Kidney tubule cell (primary cell): ENCODE measurements at places on chromosomes 12 and 14.

DNA sequence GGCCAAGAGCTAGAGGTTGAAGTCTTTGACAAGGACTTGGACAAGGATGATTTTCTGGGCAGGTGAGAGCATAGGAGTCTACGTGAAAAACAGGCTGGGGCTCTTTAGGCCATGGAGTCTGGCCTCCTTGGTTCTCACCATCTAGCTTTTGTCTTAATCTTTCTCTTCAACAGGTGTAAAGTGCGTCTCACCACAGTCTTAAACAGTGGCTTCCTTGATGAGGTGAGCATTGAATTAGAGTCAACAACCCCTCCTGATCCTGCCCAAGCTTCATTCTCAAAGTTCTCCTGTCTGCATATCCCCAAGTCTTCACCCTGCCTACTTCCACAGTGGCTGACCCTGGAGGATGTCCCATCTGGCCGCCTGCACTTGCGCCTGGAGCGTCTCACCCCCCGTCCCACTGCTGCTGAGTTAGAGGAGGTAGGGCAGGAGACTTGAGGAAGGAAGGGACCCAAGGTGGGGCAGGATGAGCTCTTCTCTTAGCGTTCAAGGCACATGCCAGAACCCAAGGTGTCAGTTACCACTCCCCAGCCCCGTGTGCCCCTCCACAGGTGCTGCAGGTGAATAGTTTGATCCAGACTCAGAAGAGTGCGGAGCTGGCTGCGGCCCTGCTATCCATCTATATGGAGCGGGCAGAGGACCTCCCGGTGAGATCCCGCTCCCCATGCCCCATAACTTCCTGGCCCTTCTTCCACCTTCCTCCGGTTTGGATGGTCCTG, 9.9 kb downstream of the ESYT1 start:
- DNase-seq = no peak

GRCh38 chr12:92597997-92598396, 104.8 kb upstream of the PLEKHG7 start:
- peak; percentile 71 for DNase-seq

DNA sequence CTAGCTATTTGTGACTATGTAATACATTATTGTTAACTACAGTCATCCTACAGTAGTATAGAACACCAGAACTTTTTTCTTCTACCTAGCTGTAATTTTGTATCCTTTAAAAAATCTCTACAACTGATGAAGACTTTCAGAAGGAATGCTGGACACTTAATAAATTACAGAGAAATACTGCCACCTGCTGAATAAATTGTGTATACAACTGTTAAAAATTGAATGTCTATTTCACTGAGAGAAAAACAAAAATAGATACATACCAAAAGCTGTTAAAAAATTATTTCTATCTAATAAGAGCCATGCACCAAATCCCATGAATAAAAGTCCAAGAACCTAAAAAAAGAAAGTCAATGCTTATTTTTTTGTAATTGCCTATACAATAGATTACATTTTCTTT, 6.6 kb downstream of the TSPAN19 start:
- peak; percentile 40 for DNase-seq

DNA sequence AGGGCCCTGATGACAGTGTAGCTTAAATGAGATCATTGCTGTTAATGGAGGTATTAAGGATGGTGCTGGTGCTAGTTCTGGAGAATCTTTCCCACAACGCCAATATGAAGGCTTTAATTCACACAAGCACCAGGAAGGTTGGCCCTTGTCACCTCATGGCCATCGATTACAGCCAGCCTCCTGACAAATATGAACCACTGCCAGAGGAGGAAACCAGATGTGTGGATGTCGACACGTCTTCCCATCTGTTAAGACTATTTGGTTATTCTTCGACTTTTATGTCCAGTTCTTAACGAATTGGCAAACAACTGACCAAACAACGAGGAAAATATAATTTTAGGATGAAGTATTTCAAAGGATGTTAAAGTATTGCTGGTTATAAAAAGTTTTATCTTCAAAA, 79.5 kb downstream of the PIK3C2G start:
- DNase-seq = no peak

- DNase-seq = no peak
These were observed 136.0 kb downstream of the ADGRD1 start for GRCh38 chr12:131089531-131090273.

DNA sequence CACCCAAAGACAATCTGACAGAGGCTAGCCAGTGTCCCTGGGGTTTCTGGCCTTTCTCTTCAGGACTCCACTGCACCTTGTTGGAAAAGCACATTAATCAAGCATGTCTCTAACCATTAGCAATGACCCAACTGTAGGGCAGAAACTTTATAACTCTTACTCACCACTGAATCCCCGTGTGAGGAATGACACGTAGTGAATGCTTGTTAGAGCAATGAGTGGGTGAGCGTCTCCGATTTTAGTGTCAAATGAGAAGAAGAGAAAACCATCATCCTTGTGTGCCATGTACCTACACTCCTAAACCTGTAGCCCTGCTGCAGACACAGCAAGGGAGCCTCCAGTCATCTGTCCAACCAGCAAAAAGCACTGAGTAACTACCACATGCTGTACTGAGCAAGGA, 56.5 kb upstream of the GPR68 start:
- no peak for DNase-seq

DNA sequence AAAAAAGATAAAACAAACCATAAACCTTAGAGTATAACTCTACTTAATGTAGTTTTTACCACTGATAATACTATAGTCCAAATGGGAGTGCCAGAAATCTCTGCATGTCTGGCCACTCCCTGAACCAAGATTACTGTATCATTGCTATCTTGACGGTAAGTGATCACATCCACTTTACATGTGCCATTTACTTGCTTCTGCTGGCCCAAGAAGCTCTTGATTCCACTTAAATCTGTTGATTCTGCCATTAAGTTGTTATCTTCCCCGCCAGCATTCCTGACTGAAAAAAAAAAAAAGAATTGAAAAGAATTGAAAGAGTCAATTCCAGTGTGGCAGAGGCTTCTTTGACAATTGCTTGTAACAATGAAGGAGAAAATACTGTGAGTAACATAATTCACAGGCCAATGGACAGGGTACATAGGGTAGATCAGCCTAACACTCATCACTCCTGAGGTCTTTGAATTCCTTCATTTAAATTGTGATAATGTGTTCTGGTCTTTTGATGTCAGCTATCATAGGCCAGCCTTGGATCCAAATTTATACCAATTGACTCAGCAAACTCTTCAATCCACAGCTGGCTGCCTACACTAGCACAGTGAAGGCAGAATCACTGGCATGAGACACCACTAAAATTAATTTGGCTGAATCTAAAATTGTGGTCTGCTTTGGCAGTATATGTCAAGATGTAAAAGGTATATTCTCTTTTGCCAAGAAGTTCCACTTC, 665.2 kb upstream of the FLRT2 start:
- no peak for DNase-seq

GRCh38 chr12:1592444-1593173, 1.8 kb downstream of the FBXL14 start:
- DNase-seq = peak; percentile 73

DNA sequence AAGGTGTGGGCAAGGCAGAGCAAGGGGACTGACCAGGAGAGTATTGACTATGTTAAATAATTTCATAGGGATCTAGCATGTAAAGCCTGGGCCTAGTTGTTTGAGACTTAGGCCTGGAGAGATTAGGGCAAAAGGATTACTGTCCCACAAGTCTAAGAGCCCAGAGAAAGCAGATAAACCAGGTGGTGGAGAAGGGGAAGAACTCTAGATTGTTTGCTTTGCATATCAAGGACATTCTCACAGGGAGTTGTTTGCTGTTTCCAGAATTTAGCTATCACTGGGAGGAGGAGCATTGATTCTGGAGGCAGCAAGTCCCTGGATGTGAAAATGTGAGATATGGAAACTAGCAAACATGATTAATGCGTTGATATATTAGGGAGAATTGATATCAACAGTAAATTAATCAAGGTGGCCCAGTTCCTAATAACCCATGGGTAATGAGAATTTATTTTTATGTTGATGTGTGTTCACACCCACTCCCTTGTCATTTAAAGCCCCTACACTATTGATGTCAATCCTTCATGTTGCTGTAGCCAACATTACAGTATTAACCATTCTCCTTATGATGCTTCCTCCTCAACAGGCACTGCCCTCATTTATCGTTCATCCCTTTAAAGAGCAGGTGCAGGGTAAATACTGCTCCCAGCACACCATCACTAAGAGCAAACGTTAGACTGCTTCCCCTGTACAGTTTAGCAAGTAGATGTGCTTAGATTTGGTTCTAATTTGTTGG, 1666.7 kb upstream of the FLRT2 start:
- DNase-seq = no peak

GRCh38 chr14:105197211-105197641, 16.1 kb upstream of the NUDT14 start:
- DNase-seq = no peak

DNA sequence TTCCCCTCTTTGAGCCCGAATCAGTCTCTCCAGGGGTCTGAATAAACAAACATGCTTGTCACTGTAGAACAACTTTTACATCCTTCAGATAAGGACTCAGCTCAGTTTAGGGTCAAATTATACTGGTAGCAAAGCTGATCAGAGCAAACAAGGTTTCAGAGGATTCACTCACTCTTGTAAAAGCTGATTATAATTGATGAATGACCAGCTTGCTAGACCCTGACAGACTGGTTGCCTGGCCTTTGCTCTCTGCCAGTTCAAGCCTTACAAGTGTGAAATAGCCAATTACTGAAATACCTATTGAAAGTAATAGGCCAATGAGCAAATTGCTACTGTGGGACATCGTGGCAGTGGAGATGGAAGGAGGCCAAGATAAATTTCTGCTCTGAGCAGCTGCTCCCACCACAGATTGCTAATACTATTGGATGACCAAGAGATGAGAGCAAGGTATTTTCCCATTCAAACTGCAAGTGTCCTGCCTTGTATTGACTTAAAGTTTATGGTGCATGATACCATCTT, 177.6 kb downstream of the PDZRN4 start:
- DNase-seq = peak; percentile 54

DNA sequence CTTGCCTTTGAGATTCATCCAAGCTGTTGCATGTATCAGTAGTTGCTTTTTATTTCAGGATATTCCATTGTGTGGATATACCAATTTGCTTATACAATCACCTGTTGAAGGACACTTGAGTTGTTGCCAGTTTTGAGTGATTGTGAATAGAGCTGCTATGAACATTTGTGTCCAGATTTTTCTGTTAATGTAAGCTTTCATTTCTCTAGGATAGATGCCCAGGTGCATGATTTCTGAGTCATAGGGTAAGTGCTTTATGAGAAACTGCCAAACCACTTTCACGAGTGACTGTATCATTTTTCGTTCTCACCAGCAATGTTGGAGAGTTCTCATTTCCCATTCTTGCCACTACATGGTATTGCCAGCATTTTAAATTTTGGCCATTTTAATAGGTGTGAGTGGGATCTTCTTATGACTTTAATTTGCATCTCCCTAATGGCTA, 434.6 kb upstream of the RGS6 start:
- DNase-seq = peak; percentile 44

- peak; percentile 42 for DNase-seq
These were observed 462 bp downstream of the KNTC1 start for GRCh38 chr12:122527478-122527944.

DNA sequence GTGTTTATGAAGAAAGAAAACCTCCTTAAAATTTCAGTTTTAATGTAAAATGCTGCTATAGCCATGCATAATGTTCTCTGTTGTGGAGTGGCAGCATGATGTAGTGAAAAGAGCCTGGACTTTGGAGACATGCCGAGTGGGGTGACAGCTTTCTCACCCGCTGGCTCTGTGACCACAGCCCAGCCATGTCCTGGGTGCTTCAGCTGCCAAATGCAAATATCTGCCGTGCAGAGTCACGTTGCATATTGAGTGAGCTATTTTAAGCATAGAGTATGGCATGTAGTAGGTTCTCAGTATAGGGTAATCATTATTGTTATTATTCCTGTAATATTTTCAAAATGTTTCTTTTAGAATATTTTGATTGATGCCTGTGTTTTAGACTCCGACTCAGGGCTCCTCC, 15.5 kb upstream of the TCTN2 start:
- DNase-seq = no peak

DNA sequence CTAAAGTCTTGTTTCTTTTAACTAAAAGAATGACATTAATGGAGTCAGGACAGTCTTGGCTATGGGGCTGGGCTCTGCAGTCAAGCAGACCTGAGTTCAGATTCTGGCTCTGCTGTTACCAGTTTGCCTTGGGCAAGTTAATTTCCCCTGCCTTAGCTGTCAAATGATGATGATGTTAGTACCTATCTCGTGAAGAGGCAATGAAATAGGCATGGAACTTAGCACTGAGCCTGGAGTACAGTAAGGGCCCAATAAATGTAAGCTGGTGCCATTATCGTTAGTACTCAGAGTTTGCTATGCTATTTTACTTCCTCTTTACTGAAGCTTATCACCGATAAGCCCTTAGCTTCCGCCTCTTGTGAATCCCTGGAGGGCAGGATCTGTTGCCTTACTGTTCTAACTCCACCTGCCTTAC, 8.5 kb downstream of the FBXW8 start:
- DNase-seq = no peak

DNA sequence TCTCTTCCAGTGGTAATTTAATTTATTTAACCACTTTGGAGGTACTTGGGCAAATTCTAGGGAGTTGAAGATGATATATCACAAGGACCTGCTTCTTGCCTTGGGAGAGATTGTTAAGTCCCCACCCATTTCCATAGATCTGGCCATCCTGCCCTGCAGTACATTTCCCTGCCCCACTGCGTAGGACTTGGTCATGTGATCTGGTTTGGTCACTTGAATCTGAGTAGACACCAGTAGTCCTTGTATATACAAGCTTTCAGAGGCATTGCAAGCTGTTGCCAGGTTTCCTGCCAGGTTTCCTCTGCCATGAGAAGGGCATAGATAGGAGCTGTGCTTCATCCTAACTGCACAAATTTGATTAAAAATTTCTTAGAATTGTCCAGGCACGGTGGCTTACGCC, 200.0 kb downstream of the ADAMTS20 start:
- DNase-seq = no peak

- no peak for DNase-seq
These were observed 1362.8 kb upstream of the SEL1L start for GRCh38 chr14:82896476-82896875.

DNA sequence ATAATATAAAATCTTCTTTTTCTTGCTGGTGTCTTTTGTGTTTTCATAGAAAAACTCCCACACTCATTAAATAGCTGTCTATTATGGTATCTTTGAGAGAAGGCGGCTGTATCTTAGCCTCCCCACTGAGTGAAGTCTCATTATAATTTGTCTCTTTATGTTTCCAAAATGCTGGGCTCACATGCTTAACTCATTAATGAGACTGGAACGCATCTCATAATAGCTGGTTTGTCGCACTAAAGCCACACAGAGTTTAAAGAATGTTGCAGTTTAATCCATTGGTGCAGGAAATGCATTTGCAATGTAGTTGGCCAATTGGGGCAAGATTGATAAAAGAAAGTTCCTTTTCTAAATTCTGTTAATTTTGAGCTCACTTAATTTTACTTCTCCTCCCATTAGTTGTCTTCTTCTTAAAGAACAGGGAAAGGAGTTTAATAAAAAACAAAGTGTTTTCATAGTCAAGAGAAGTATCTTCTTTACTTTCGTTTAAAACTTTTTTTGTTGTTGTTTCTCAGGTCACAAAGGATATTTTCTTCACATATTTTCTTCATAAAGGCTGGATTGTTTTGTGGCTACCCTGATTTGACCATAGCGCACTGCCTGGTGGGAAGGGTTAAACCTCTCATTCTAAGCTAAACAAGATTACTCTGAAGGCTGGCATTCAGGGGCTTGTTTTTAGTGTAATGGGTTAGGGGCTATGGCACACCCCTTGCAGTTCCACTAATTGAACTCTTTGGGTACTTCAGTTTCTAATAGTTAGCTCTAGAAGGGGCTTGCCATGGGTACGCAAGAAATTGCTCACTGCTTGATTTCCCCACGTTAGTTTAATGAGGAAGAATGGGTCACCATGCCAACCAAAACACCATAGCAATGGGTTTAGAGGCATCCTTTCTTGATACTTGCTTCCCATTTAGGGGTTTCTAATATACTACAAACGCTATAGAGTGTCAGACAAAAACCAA, 197.0 kb downstream of the TMTC2 start:
- DNase-seq = no peak
